ENCODE measurements at places on chromosomes 3 and 15.
A peak's percentile ranks its signal among the peaks of the same experiment; 100 is the strongest.

- no peak for DNase-seq
Measured at GRCh38 chr3:133939463-133939835, 43.8 kb upstream of the RAB6B start.

- no peak for DNase-seq
Measured at GRCh38 chr3:21835264-21835663, 84.3 kb upstream of the ZNF385D start.

- DNase-seq, result no peak
Measured at GRCh38 chr15:67147396-67147949, 82.1 kb downstream of the SMAD3 start.

DNA sequence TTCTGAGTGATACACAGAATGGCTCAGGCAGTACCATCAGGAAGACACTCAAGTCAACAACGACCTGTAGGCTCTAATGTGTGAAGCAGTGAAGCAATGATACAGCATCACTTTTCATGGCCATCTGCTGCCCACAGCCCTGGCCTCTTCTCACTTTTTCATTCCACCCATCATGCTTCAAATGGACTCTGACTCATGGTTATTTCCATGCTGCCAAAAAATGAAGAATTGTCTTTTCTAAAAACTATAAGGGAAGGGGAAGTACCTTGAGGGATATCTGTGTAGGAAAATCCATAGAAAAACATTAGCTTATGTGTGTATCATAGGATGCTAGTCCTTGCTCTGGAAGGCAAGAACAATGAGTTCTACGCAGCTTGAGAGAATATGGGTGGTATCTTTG is 11.5 kb downstream of the HGD start:
- DNase-seq, result no peak

DNA sequence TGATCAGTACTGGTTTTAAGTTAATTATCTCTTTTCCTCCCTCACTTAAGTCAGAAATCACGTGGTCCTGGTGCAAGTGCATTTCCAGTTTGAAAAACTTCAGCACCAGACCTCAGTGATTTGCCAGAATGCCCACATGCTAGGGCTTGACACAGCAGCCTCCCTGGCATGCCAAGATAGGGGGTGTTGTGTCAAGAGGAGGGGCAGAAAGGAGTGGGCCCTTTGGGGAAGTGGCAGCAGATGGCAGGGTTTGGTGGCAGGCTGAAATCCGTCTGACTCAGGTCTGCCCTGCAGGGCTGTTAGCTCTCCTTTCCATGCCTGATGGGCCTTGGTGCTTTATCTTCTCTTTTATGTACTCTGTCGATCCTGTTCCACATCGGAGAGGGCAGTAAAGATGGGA is 23.4 kb downstream of the PXK start:
- no peak for DNase-seq

DNA sequence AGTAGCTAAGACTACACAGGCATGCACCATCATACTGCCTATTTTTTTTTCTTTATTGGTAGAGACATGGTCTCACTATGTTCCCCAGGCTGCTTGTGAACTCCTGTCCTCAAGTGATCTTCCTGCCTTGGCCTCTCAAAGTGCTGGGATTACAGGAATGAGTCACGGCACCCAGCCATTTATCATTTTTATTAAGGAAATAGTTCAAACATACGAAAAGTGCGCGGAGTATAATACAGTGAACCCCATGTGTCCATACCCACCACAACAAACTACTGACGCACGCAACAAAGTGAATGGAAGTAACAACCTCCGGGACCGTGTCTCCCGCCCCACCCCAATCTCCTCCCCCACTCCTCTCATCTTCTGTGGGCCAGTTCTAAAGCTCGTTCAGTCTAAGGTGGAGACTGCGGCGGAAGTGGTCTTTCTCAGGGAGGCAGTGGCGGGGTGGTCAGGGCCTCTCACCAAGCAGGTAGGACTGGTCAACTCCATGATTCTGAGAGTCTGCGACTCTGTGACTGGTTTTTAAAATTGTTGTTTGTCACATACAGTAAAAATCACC is 42.1 kb downstream of the DNAJB8 start:
- no peak for DNase-seq

DNA sequence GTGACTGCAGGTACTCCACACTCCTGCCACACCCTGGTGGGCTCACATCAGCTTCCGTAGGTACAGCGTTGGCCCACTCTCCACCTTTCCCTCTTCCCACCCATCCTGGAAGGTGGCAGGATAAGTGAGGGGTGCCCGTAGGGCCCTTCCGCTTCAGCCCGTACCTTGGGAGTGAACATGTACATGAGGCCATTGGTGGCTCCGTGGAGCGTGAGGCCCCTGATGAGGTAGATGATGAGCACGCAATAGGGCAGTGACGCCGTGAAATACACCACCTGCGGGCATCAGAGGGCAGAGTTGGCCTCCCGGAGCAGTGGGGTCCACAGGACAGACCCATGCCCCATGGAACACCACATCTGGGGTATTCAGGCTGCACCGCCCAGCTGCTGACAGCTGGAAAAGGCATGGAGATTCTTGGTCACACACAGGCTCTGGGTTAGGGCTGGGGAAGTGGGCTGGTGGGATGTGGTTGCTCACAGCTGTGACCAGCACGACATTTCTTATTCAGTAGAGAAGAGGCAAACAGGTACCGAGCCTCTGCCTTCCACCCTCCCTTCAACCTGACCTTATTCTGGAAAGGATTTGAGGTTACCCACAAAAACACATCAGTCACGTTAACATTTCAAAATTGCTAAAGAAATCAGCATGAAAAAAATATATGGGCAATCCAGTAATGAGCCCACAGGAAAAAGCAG is 23.8 kb downstream of the SLC6A20 start:
- DNase-seq, result peak; percentile 23

DNA sequence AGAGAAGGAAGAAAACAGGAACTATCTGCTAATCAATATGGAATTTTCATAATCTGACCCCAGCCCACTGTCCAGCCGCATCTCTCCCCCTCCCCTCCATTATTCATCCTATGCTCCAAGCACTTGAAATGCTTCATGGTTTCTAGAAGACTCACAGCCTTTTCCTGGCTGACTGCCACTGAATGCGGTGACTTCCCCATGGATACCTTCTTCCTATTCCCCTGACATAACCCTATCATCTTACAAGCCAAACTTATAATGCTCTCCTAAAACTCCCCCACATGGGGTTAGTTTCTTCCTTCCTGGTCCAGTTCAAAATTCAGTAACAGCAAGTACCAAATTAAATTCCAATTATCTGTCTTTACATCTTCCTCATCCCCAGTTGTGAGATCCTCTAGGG is 31.2 kb upstream of the PTX3 start:
- no peak for DNase-seq

GRCh38 chr15:86629409-86630356 is 550.0 kb downstream of the AGBL1 start:
- DNase-seq, result no peak

DNA sequence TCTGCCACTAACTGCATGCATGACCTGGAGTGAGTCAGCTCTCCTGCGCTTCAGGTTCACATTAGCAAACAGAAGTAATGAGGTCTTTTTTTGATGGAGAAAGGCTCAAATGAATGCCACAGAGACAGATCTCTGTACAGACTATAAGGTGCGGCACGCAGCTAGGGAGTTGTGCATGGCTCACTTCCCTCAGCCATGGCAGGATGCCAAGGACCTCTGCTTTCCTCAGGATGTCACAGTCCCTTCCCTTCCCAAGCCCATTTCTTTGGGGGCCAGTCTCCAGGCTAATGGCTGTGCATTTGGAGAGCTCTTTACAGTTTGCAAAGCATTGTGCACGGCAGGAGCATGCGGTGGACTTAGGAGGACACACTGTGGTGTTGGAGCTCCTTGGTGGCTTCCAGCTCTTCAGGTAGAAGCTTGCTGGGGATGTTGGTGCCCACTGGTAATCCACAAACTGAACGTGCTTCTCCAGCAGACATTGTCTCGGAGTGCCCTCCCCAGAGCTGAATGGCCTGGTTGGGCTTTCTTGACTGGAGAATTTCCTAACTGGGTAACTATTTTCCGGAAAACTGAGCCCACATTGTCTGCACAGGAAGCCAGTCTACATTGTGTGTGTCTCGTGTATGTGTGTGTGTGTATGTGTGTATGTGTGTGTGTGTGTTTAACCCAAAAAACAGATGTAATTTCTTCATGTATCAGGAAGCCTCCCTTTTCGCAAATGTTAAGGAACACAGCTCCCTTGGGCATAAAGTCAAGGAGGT is 172.5 kb upstream of the TLE3 start:
- DNase-seq, result no peak

DNA sequence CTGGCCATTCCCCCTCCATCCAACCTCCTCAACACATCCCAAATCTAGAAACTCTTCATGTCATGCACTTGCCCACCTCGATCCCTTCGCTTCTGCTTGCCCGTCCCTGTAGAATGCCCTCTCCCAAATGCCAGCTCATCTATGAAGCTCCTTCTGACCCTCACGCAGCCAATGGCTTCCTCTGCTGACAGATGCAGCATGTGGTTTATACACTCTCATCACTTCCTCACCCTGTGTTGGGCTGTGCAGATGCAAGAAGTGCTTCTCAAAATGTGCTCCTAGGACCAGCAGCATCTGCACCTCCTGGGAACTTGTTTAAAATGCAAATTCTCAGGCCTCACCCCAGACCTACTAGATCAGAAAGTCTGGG is 51.7 kb downstream of the SEMA5B start:
- no peak for DNase-seq

DNA sequence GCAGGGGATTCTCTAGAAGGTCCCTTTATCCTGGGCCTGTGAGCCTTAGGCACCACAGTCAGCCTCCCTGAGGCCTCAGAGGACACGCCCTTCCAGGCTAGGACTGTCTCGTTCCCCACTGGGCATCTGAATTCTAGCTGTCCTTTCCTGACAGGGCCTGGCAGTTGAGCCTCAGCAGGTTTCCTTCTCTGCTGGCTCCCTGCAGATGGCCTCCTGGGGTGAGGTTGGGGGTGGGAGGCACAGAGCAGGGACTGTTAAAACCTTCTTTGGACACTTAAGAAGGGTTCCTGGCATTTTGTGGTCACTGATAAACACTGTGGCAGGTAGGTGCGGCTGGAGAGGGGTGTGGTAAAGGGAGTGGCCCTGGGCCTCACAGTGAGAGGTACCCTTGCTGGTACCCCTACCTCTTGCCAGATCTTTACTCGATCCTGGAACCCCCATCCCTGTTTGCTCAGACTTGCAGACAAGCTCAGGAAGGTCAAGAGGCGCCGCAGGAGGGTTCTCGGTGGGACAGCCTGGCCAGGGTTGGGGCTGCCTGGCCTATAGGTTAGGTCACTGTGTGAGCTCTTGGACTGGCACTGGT is 8.5 kb downstream of the CLK3 start:
- no peak for DNase-seq

DNA sequence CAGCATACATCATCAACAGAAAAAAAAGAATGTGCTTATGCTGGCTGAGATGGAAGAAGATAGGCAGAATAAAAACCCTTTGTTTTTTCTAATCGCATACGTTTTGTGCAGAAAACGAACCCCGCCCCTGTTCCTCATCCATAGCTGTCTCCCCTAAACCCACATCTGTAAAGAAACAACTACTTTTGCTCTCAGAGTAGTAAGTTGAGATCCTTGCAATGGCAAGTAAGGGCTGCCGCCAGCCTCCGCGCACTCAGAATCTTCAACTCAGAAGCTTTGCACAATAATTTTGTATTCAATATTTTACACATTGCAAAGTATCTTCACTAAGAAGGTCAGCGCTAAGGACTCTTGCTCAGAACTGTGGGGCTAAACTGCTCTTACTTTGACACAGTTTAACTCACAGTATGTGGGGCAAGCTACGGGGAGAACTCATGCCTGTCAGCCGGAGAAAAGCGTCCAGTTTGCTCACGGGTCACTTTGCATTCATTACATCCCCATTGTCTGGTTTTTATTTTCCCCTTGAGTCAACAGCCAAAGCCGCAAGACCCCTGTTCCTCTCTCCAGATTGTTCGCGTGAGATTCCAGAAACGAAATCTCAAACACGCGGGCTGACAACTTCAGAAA is 1.0 kb downstream of the LYSMD4 start:
- no peak for DNase-seq

Measured in stimulated activated CD8-positive, alpha-beta memory T cell treated with anti-CD3 and anti-CD28 coated beads, Interleukin-15, amount 100 ng/mL, for 48 hours (primary cell).